ENCODE measurements at places on chromosomes 1 and 21.

DNA sequence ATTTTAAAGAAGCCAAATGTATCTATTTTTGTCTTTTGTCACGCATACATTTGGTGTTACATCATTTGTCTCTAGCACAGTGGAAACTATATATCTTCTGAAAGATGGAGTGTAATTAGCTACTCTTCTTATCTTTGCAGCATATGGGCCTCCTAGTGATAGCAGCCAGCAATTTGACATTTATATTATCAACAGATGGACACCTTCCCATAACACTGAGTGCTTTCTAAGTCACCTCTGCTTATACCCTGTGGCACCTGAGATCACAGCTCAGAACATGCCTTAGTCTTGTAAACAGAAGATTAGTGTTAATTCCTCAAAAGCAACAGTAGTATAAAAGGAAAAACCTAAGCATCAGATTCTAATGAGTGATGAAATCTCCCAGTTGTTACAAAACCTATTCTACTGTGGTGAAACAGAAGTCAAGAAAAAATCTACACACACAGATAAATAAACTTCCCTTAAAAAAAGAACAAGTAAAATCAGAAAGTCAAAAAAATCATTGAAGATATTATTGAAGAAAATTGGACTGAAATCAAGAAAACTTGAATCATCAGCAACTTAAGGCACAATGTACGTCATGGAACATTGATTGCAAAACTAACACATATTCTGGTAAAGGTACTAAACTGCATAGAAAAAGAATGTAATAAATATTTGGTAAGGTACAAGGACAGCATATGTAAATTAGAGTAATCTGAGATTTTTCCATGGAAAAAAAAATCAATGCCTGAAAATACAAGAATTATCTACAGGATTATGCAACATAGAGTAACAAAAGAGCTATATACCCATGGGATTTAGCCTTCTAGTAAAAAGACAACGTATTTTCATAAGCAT is 61.7 kb downstream of the KCNT2 start:
- no peak for DNase-seq

DNA sequence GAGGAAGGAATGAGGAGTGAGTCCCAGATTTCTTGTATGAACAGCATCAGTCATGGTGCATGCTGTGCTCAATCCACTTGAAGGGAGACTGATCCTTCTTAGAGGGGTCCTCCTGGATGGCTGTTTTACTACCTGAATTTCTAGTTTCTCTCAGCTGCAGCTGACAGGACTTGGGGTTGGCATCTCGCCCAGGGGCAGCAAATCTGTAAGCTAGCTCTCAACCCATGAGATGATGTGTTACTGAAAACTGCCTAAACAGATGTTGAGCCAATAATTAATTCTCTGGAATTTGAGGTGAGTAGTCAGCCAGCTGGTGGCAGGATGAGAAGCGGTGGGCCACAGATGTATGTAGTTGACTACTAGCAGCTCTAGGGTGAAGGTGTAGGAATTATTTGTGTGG is 19.6 kb downstream of the BACH1 start:
- no peak for DNase-seq

- DNase-seq = no peak
Measured at GRCh38 chr1:188343914-188344313, 1515.2 kb downstream of the PLA2G4A start.

GRCh38 chr1:10637834-10638558 is 158.4 kb downstream of the CASZ1 start:
- no peak for DNase-seq

- DNase-seq = no peak
Measured at GRCh38 chr21:45950740-45951515, 30.6 kb upstream of the COL6A1 start.

DNA sequence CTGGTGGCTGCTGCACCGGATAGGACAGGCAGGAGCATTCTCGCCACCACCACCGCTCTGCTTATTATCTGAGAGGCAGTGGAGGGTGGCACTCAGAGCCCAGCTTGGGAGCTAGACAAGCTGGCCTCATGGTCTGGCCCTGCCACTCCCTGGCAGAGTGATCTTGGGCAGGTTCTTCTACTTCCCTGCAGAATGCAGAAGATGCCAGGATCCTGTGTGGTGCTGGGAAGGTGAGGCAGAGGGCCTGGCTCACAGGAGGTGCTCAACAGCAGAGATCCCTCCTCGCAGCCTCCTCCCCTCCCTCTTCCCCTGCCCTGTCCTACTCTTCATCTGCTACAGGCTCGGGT is 60.4 kb downstream of the ARHGEF10L start:
- no peak for DNase-seq

DNA sequence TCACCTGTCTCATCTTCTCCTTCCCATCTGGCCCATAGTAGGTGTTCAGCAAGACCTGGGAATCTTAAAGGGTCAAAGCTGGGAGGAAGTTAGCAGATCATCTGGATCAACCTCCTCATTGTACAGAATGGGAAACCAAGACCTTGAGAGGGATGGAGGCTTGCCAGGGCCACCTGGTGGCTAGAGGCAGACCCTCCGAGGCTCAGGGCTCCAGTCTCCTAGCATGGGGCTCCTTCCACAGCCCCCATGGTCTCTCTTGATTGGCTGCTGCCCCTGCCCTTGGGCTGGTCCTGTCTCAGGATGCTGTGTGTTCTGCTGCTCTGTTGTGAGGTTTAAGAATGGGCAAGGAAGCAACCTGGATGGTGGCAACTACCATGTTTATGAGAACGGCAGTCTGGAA is 68.7 kb upstream of the CNTN2 start:
- DNase-seq = no peak

DNA sequence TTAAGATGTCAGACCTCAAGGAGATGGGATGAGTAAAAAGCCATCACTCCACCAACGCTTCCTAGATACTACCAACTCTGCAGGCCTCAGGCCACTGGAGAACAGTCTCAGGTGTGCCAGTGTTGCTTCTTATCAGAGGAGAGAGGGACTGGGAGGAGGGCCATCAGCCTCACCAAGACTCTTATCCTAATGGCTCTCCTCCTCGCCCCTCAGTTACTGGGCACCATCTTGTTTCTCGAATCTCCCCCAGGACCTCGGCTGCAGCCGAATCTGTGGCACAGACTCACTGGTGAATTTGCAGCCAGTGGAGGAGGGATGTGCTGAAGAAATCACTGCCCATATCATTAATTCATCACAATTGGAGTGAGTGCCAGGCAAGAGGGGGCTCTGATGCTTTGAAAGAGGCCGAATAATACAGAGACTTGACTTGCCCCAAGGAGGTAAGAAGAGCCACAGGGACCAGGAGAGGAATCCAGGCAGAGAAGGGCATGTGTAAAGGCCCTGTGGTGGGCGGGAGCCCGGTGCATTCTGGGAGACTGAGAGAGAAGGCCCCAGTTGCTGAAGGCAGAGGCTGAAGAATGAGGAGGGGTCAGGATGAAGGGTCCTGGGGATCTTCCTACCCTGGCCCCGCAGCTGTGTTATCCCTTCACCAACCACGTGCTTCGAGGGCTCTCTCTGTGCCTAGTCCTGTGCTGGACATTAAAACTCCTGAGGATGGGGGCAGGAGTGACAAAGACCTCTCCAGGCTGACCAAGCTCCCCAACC is 129.8 kb downstream of the PTPRU start:
- no peak for DNase-seq

DNA sequence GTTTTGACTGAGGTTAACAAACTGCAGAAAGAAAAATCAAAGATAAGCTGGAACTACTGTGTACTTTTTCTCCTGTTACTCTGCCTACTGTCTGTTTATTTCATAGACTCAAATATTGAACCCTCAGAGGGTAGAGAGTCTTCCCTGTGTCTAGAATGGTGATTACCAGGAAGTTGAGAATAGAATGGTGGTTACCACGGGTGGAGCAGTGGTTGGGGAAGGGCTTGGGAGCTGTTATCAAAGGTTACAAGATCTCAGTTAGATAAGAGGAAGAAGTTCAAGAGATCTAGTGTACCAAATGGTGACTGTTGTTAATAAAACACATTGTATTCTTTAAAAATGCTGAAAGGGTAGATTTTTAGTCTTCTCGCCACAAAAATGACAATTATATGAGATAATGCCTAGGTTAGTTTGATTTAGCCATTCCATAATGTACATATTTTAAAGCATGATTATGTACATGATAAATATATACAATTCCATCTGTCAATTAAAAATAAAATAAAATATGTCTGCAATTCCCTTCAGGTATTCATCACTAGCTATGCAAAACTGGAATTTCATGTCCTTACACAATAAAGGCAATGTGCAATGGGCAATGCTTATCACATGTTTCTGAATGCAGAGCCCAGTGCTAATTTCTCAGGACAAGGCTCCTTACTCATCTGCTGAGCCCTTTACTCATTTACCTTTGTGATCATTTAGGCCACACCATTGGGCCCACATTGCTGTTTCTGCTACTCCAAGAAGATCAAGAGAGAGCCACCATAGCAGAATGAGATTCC is 474.3 kb upstream of the CAMK1G start:
- DNase-seq = no peak

GRCh38 chr1:59978511-59978910 is 51.9 kb upstream of the CYP2J2 start:
- DNase-seq = no peak

GRCh38 chr1:242530761-242531160 is 6.3 kb upstream of the PLD5 start:
- no peak for DNase-seq

- DNase-seq = no peak
Measured at GRCh38 chr1:180994262-180994661, 28.4 kb downstream of the STX6 start.

DNA sequence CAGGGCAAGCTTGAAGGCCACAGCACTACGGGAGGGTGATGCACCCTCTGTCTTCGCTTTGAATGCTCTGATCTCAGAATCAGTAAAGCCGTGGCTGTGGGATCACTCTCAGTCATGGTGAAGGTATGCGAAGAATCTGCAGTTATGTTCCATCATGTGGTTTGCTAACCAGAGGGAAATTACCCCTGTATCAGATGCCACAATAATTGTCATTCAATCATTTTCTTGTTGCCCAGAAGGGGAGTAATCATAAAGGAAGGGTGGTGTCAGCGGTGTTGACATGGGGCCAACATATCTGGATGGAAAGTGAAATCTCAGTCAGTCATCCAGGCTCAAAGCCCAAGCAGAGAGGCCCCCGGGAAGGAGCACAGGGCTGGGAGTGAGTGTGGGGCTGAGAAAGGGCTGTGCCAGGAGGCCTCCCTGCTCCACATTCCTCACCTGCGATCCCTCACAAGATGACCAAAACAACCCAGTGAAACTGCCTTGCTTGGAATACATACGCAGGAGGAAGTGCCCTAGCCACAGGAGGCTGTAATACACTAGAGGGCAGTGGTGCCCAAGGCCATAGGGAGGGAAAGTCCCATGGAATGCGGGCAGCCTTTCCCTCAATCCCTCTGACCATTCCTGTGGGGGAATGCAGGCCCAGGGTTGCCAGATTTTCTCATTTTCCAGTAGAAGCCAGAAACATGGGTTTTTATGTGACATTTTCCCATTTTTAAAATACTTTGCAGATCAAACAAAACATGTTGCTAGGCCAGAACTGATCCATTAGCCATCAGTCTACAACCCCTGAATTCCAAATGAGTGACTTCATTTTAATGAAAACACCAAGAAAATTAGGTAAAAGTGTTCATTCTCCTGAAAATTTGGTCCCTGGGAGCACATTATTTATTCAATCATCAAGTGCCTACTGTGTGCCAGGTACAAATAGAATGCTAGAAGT is 95.7 kb upstream of the VANGL1 start:
- DNase-seq = no peak

- DNase-seq = no peak
Measured at GRCh38 chr1:40076895-40077312, 20.1 kb downstream of the PPT1 start.

DNA sequence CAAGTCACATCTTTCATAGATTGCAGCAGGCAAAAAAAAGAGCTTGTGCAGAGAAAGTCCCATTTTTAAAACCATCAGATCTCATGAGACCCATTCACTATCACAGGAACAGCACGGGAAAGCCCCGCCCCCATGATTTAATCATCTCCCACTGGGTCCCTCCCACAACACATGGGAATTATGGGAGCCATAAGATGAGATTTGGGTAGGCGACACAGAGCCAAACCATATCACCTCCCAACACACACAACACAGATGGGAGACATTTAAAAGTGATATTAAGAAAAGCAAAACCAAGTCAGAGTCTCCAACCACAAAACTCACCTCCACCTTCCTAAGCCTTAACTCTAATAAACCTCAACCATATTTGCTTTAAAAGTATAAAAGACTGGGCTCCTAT is 61.5 kb upstream of the TIAM1 start:
- DNase-seq = no peak

GRCh38 chr21:17679002-17679600 is 66.4 kb upstream of the BTG3 start:
- no peak for DNase-seq

GRCh38 chr1:21822349-21822748 is 10.3 kb downstream of the LDLRAD2 start:
- no peak for DNase-seq

DNA sequence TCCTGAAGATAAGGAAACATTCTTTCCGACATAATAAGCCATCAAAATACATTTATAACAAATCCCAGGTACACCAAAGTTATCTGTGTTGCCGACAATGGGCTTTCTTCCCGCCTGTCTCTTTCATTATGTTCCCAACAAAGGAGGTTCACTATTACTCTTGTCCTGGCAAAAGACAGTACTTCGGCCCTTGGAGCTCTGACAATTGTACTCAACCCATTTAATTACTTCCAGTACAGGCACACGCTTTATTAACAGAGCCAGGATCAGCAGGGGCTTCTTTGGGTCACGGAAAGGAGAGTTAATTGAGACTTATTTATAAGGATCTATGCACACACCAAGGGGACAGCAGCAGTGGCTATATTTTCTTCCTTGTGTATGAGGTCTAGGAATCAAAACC is 46.6 kb upstream of the DUSP10 start:
- no peak for DNase-seq

GRCh38 chr1:183089025-183089639 is 65.9 kb downstream of the LAMC1 start:
- no peak for DNase-seq

- no peak for DNase-seq
Measured at GRCh38 chr1:99776120-99776519, 9.7 kb upstream of the FRRS1 start.

- no peak for DNase-seq
Measured at GRCh38 chr1:17197696-17198095, 7.2 kb upstream of the PADI1 start.

GRCh38 chr1:7366286-7366954 is 404.7 kb upstream of the VAMP3 start:
- DNase-seq = no peak

DNA sequence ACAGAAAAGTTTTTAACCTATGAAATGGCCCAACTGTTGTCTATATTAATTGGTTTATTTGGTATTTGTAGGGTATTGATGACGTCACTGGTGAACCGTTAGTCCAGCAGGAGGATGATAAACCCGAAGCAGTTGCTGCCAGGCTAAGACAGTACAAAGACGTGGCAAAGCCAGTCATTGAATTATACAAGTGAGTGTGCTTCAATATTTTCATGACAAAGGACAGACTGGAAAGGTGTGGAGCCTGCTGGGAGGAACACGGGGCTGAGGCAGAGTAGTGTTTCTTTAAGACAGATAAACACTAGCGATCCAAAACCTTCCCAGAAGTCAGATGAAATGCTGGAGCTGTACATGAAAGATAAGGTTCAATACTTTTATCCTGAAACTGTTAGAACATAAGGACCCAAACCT is 76.7 kb downstream of the AK4 start:
- no peak for DNase-seq

All from stimulated activated CD8-positive, alpha-beta memory T cell treated with anti-CD3 and anti-CD28 coated beads, Interleukin-7, amount 100 ng/mL, for 4 hours (primary cell).